CD4-positive, alpha-beta T cell treated with Interleukin-4 for 4 hours (primary cell): ENCODE measurements at places on chromosomes 1 and 21.

GRCh38 chr1:190169311-190170067 lies 308.2 kb downstream of the BRINP3 start:
- DNase-seq = no peak

GRCh38 chr1:216723274-216723780 lies at the start of gene ESRRG:
TSS of gene ESRRG (minus strand) at chr1:216723429. CDS start at chr1:216723299, 130 bp downstream.
- DNase-seq = no peak

- no peak for DNase-seq
Measured at GRCh38 chr1:44688760-44689446, 14.4 kb downstream of the ARMH1 start.

DNA sequence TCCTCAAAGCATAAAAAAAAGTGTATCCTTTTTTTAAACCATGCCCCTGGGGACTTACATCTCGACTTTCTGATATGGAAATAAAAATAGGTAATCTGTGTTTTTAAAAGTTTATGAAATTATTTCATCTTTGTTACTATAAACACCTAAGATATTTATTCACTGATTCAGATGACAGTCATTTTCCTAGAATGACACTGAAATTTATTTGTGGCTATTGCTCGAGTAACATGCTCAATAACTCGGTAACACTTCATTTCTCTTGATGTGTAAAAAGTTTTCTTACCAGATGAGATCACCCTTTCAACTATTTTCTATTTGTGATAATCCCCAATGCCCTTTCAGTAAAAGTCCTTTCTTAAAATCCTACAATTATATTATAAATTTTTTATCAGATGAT lies 495.8 kb downstream of the TTLL7 start:
- no peak for DNase-seq

GRCh38 chr1:236944556-236944955 lies 59.7 kb downstream of the MT1HL1 start:
- DNase-seq = no peak

DNA sequence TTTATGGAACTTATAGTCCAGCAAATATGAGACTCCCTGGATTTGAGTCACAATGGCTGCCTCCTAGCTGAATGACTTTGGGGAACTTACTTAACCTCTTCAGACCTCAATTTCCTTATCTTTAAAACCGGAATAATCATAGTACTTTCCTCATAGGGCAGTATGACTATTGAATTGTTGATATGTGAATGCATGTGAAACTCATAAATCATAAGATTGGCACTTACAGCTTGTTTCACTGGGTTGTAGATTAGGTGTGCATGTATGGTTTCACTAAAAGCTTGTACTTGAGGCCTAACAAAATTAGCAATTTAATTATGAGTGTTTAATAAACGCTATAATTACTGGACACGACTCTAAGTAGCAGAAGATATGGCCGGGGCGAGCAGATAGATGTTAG lies 72.5 kb downstream of the ST6GALNAC5 start:
- DNase-seq = no peak

- no peak for DNase-seq
Measured at GRCh38 chr1:99751877-99752504, 14.4 kb downstream of the FRRS1 start.

- no peak for DNase-seq
Measured at GRCh38 chr1:111648806-111649205, 29.2 kb downstream of the RAP1A start.

GRCh38 chr21:43206231-43207042 lies 37.6 kb downstream of the CRYAA start:
- no peak for DNase-seq

DNA sequence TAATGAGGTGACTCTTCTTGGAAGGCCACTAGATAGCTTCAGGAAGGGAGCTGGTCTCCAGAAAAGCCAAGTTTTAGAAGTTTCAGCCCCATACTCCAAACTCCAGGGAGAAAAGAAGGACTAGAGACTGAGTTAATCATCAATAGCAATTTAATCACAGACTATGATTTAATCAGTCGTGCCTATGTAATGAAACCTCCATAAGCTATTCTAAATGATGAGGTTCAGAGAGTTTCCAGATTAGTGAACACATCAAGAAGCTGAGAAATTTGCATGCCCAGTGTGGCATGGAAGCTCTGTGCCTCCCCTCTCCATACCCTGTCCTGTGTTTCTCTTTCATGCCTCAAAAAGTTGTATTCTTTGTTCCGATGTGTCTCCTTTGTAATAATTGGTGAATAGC lies 49.2 kb upstream of the CCDC190 start:
- no peak for DNase-seq

GRCh38 chr1:92486251-92487077 lies at the start of gene GFI1:
TSS of gene GFI1 (minus strand) at chr1:92486925. CDS start at chr1:92483487, 3,438 bp downstream.
- DNase-seq = peak; percentile 75

GRCh38 chr1:42657201-42657600 lies 1.0 kb upstream of the PPIH start:
- DNase-seq = no peak

- no peak for DNase-seq
Measured at GRCh38 chr1:220385158-220385557, 112.9 kb upstream of the RAB3GAP2 start.

DNA sequence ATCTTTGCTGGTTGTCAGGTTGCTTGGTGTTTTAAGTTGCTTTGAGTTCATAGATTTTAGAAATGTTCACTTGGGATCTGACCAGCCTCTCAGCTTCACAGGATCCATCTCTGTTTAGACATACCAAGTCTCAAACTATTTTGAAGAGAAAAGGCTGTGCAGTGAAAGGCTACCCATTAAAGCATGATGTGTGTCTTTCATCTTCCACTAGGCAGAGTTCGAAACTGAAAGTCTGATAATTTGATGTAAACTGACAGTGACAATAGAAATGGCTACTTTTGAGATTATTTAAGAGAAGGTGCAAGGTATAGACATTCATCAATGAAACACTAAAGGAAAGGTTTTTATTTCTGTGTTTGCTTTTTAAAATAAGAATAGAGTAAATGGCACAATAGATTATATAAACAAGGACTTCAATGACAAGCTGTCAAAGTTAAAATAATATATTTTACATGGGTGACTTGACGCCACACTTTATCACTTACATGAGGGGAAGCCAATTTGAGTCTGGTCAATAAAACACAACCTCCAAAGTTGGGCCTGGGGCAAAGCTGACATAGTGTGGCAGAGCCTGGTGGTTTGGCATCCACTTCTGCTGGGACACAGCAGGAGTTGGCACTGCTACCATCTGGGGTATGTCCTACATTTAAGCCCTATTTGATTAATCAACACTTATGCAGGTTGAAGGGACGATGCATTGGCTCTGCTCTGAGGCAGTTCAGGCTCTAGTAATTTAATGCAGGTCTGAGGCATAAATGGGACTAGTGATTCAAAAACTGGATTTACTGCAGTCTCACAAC lies 197.7 kb downstream of the CRB1 start:
- DNase-seq = no peak

- DNase-seq = peak; percentile 23
Measured at GRCh38 chr1:51421964-51422363, 91.6 kb upstream of the TTC39A start.

DNA sequence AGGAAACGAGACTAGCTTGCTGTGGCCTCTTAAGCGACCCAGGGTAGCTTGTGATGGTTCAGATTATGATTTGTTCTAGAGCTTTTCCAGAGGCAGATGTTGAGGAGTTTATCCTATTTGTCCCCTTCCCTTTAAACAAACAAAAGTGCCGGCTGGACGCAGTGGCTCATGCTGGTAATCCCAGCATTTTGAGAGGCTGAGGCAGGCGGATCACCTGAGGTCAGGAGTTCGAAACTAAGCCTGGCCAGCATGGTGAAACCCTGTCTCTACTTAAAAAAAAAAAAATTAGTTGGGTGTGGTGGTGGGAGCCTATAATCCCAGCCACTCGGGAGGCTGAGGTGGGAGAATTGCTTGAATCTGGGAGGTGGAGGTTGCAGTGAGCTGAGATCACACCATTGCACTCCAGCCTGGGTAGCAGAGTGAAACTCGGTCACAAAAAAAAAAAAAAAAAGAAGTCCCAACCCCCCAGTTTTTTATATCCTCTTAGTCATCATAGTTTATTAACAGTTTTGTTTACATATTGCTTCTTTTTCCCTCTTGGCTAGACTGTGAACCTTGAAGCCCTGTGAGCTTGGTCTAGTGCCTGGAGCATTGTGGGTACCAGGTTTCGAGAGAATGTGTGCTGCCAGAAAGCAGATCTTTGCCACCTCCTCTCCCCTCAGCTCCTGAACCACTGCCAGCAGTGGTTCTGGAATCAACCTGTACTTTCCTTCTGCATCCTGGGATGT lies 29.8 kb downstream of the MAPKAPK2 start:
- DNase-seq = peak; percentile 68

DNA sequence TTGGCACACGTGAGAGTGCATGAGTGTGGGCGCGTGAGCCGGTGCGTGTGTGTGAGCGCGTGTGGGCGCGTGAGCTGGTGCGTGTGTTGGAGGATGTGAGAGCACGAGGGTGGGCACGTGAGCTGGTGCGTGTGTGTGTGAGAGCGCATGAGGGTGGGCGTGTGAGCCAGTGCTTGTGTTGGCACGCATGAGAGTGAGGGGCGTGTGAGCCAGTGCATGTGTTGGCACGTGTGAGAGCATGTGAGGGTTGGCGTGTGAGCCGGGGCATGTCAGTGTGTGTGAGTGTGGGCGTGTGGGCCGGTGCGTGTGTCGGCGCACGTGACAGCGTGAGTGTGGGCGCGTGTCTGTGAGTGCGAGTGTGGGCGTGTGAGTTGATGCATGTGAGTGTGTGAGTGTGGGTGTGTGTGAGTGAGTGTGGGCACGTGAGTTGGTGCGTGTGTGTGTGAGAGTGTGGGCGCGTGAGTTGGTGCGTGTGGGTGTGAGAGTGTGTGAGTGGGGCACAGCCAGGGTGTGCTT lies 45.7 kb upstream of the ARHGEF16 start:
- no peak for DNase-seq

DNA sequence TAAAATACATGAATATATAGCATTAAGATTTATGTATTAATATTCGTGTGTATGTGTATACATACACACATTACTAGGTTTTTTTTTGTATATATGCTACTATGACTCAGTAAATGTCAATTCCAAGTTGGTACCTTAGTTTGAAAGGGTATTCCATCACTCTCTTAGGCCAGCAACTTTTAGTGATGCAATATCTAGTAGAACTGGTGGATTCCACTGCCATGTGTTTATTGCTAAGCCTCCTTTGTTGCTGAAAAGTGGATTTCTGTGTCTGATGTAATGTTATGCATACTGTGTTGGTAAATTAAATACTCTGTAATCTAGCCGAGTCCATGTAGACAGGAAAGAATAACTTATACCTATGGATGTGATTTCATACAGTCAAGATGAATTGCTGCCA lies 16.9 kb upstream of the COL11A1 start:
- DNase-seq = no peak

GRCh38 chr1:11456965-11457364 lies 22.0 kb upstream of the DISP3 start:
- no peak for DNase-seq

DNA sequence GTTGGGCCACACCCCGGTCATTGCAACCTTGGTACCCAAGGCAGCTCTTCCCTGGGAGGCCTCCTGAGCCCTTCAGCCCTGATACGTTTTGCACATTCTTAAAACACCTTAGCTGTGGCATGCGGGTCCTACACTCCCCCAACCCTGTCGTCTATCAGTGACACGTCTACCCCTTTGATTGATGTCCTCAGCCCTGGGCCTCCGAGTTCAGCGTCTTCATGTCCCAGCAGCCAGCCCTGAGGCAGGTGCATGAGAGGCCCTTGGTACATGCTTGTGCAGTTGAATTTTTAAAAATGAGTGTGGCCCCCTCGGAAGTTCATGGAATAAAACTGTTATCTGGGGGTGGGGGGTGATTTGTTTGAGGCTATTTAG lies 38.9 kb upstream of the ADARB1 start:
- no peak for DNase-seq

GRCh38 chr1:172360511-172360910 lies 60.0 kb upstream of the C1orf105 start:
- DNase-seq = no peak

DNA sequence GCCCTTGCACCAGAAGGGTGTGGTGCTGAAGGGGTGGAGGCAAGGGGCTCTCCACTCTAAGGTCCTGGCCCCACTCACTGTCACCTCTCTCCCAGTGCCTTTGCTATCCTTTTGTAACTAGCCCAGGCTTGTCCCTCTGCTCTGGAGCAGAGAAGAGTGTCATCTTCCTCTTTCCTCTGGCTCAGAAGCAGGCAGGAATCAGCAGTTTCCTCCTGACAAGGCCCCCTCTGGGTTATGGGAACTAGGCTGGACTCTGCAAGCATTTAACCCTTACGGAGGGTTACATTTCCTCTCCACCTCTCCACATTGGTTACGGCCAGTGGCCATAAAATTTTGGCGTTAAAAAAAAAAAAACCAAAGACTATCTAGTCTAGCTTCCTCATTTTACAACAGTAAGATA lies 30.4 kb downstream of the PLXNA2 start:
- no peak for DNase-seq

DNA sequence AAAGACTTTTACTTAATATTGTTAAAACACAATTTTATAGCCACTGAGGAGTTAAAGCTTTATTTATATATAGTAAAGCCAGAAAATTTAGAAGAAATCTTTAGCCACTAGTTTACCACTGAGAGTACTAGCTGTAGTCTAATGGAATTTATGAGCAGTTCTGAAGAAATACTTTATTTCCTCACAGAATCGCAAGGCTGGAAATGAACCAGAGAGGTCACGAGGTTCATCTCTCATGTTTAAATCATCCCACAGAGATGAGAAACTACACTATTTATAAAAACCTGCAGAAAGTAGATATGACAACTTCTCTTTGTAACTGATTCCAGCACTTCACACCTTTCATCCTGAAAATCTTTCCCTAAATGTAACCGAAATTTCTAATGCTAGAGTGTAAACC lies 26.0 kb downstream of the ADGRL4 start:
- DNase-seq = no peak

DNA sequence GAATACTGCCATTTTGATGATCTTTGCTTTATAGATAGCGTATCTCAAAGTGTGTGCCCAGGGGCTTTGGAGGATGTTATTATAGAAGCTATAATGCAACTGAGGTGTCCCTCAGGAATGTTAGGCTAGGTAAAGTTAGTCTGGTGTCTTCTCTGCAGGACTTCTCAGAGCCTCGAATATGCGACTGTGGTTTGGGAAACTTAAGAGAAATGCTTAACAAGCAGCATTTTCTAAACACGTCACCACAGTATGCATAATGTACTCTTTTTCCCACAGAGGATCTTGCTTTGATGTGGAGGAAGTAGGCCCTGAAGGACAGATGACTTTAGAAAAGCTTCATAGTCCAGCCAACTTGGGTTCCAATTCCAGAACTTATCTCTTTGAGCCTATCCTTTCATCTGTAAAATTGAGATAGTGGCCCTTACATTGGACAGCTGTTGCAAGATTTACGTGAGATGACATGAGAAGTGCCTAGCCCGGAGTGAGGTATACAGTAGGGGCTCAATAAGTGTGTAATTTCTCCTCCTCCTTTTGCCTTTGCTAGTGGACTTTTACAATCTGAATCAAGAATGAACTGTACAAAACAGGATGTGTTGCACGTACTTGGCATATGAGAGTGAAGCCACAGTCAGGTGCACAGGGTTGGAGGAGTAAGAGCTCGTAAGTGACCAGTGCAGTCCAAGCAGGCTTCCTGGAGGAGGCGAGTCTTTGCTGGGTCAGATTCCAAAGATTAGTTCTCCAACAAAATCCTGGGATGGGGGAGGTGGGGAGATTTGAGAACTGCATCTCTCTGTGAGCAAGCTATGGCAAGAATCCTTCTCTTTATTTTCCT lies 29.7 kb upstream of the TRABD2B start:
- no peak for DNase-seq

GRCh38 chr1:200911361-200911760 lies 16.7 kb downstream of the INAVA start:
- DNase-seq = no peak

GRCh38 chr1:173395762-173396161 lies 81.4 kb upstream of the PRDX6 start:
- DNase-seq = no peak

GRCh38 chr1:16143566-16144324 lies 12.1 kb downstream of the EPHA2 start:
- no peak for DNase-seq
